ENCODE measurements at places on chromosomes 13 and 19.

DNA sequence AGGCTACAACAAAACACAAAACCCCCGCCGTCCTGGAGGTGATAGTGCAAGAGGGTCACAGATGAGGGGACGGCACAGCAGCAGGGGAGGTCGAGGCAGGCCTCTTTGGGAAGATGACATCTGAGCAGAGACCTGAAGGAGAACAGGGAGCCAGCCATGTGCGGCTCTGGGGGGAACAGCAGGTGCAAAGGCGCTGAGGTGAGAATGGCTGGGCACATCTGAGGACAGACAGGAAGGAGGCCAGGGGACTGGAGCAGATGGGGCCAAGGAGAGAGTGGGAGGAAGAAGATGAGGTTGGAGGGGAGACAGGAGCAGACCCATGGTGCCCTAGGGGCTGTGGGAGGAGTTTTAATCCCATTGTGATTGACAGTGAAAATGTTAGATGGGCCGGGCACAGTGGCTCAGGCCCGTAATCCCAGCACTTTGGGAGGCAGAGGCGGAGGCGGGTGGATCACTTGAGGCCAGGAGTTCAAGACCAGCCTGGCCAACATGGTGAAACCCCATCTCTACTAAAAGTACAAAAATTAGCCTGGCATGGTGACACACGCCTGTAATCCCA lies 1.8 kb upstream of the CKM start:
- peaks cover 30% of the 10 kb centered on the region for H3K27me3 ChIP-seq
- H3K4me1 ChIP-seq: no peaks in the 10 kb centered on the region
- H3K4me3 ChIP-seq: no peak overlapping the region

GRCh38 chr13:74171641-74172040 lies 37.4 kb upstream of the KLF12 start:
- no peaks in the 10 kb centered on the region for H3K36me3 ChIP-seq
- no peak overlapping the region for H3K4me3 ChIP-seq
- DNase-seq: no peak
- H3K4me1 ChIP-seq: no peaks in the 10 kb centered on the region
- H3K27ac ChIP-seq: no peak overlapping the region

DNA sequence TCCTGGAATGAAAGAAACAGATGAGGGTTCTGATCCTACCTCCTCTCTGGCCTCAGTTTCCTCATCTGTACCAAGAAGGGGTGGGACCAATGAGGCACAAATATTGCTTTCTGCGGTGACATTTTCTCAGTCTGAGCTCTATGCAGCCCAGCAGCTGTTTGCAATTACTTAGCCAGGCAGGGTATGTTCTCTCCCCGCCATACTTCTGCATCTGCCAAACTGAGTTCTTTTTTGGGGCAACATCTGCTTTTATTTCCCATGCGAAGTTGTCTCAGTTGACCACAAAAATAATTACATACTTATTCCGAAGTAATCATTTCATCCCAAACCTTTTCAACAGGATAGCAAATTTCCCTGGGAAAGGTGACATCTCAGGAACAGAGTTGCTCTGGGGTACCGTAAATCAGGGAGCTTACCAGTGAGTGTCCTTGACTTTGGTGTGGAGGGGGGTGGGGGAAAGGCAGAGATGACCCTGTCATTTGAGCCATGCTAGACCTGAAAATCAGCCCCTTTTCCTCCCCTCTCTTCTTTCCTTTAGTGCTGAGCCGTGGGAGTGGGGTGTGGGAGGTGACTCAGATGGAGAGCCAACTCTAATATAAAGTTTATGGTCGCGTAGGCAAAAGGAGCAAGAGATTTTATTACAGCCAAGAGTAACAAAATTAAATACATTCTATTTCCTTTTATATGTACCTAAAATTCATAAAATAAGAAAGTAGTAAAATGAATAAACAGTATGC lies 165.7 kb upstream of the KL start:
- no peaks in the 10 kb centered on the region for H3K36me3 ChIP-seq
- no peaks in the 10 kb centered on the region for H3K27me3 ChIP-seq
- H3K27ac ChIP-seq: no peak overlapping the region
- no peak for DNase-seq
- H3K4me1 ChIP-seq: no peaks in the 10 kb centered on the region
- no peak overlapping the region for H3K4me3 ChIP-seq

DNA sequence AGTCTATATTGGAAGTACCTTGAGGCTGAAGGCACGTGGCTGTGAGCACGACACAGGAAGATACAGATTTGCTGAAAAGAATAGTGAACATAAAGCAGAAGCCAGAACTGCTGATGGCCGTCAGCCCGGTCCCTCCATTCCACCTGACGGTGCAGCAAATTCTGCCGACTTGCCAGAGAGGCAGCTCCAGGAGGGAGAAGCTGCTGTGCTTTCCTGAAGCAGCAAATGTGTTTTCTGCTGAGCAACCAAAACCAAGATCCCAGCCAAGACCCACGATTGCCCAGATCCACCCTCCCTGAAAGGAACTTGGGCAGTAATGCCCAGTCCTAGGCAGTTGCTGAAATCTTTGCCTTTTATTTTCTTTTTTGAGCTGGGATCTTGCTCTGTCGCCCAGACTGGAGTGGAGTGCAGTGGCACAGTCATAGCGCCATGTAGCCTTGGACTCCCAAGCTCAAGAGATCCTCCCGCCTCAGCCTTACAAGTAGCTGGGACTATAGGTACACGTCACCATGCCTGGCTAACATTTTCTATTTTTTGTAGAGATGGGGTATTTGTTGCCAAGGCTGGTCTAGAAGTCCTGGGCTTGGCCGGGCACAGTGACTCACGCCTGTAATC lies 7.0 kb upstream of the RCN3 start:
- peaks cover 74% of the 10 kb centered on the region for H3K27me3 ChIP-seq
- DNase-seq: no peak
- no peaks in the 10 kb centered on the region for H3K36me3 ChIP-seq
- no peak overlapping the region for H3K4me3 ChIP-seq

- no peak overlapping the region for H3K4me3 ChIP-seq
- H3K36me3 ChIP-seq: no peaks in the 10 kb centered on the region
- no peaks in the 10 kb centered on the region for H3K4me1 ChIP-seq
- no peak for DNase-seq
- no peak overlapping the region for H3K27ac ChIP-seq
These were observed 312.7 kb downstream of the ATP8A2 start for GRCh38 chr13:25684491-25684890.

DNA sequence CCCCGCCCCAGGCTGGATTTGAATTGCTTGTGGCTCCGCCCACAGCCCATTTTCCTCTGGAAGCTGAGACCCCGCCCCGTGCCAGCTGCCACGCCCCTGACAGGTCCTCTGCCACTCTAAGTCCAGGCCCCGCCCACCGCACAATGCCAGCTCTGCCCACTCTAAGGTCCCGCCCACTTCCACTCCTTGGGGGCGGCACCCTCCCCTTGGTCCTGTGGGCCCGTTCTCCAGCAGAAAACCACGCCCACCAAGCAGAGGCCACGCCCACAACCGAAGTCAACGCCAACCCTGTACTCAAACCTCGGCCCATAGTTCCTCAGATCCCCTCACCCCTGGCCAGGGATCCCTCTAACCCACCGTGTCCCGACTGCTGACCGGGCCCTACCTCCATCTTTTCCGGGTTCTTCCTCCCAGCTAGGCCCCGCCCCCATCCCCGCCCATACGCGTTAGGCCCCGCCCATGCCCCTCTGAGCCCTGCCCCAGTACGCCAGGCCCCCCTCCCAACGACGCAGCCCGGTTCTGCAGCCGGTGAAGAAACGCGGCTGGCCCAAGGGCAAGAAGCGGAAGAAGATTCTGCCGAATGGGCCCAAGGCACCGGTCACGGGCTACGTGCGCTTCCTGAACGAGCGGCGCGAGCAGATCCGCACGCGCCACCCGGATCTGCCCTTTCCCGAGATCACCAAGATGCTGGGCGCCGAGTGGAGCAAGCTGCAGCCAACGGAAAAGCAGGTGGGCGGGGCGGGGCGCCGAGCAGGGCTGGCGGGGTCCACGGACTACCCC lies 1.3 kb downstream of the HMG20B start:
- H3K36me3 ChIP-seq: no peaks in the 10 kb centered on the region
- H3K27me3 ChIP-seq: peaks cover 2% of the 10 kb centered on the region
- DNase-seq: peak; percentile 98

DNA sequence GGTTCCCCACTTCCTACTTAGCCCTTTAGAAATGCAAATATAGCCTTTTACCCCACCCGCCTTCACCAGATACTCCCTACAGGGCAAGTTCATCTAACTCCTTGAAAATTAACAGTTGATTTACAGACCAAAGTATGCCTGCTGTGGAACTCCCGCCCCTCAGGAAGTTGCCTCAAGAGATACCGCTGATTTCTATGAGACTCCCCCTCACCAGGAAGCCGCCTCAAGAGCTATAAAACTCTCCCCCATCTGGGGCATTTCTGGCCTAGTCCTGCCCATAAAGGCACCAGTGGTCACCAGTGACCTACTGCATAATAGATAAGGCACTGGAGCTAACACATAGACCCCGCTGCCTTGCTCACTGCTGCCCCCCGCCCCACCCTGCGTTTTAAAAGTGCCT lies 201.7 kb upstream of the UBL3 start:
- no peak overlapping the region for H3K27ac ChIP-seq
- no peak for DNase-seq
- no peaks in the 10 kb centered on the region for H3K36me3 ChIP-seq
- H3K4me3 ChIP-seq: no peak overlapping the region
- H3K27me3 ChIP-seq: no peaks in the 10 kb centered on the region
- H3K4me1 ChIP-seq: peaks cover 7% of the 10 kb centered on the region

- peaks cover 16% of the 10 kb centered on the region for H3K4me1 ChIP-seq
- no peak overlapping the region for H3K4me3 ChIP-seq
- no peaks in the 10 kb centered on the region for H3K27me3 ChIP-seq
- no peak for DNase-seq
These were observed 9.7 kb downstream of the RNASEH2B start for GRCh38 chr13:50919277-50919676.

GRCh38 chr13:96191367-96191766 lies 101.5 kb downstream of the HS6ST3 start:
- H3K27me3 ChIP-seq: no peaks in the 10 kb centered on the region
- no peaks in the 10 kb centered on the region for H3K4me1 ChIP-seq
- H3K27ac ChIP-seq: no peak overlapping the region
- no peaks in the 10 kb centered on the region for H3K36me3 ChIP-seq
- H3K4me3 ChIP-seq: no peak overlapping the region

- H3K27ac ChIP-seq: no peak overlapping the region
- H3K36me3 ChIP-seq: no peaks in the 10 kb centered on the region
- H3K4me3 ChIP-seq: no peak overlapping the region
- no peaks in the 10 kb centered on the region for H3K27me3 ChIP-seq
These were observed 8.9 kb downstream of the ZNF93 start for GRCh38 chr19:19909654-19910053.

GRCh38 chr19:4326837-4327251 lies 11.8 kb downstream of the STAP2 start:
- H3K4me3 ChIP-seq: no peak overlapping the region
- H3K4me1 ChIP-seq: 0 out of 2 replicates have a peak, but pooled peaks cover 3% of the 10 kb centered on the region
- DNase-seq: no peak
- H3K27me3 ChIP-seq: peaks cover 23% of the 10 kb centered on the region
- no peak overlapping the region for H3K27ac ChIP-seq

DNA sequence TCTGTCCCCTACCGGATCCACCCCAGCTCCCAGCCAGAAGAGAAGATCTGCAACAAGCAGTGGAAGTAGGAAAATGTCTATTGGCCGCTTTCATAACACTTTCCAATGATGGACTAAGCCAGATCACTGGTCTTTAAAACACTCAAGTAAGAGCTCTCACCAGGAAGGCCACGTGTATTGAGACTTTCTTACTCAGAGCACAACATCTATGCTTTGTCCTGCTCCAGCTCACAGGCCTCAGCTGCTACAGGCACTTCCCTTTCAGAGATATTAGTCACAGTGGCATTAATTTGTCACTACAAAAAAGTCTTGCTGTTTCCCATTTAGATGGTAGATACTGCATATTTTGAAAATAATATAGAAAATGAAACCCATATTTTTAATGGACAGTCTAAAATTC lies 164.2 kb downstream of the ABCC4 start:
- H3K4me1 ChIP-seq: no peaks in the 10 kb centered on the region
- no peak overlapping the region for H3K4me3 ChIP-seq
- no peaks in the 10 kb centered on the region for H3K27me3 ChIP-seq
- no peak overlapping the region for H3K27ac ChIP-seq
- H3K36me3 ChIP-seq: no peaks in the 10 kb centered on the region

- no peaks in the 10 kb centered on the region for H3K27me3 ChIP-seq
- H3K36me3 ChIP-seq: no peaks in the 10 kb centered on the region
- no peak overlapping the region for H3K4me3 ChIP-seq
These were observed 242.1 kb downstream of the FGF9 start for GRCh38 chr13:21913010-21913409.

DNA sequence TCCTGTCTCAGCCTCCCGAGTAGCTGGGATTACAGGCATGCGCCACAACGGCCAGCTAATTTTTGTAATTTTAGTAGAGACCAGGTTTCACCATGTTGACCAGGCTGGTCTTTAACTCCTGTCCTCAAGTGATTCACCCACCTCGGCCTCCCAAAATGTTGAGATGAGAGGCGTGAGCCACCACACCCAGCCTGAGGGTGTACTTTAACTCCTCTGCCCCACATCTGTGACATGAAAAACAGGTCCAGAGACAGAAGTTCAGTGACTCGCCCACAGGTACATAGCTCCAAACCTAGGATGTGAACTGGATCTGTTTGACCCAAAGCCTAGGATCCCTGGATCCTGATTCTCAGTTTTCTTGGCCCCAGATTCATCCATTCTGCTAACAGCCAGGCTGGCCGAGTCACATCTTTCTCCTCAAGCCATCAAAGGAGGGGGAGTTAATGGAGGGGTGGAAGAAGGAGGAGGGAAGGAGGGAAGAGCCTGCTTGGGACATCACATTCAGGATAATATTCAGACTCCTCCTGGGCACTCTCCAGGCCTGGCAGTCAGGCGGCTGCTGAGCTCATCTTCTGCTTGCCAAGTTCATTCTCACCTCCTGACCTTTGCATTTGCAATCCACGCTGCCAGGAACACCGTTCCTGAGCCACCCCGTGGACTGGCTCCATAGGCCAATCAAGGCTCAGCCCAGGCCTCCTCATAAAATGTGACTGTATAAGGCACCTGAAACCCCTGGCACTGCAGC lies 3.1 kb downstream of the SPC24 start:
- H3K36me3 ChIP-seq: no peaks in the 10 kb centered on the region
- DNase-seq: no peak
- no peaks in the 10 kb centered on the region for H3K27me3 ChIP-seq
- H3K27ac ChIP-seq: no peak overlapping the region
- H3K4me1 ChIP-seq: peaks cover 10% of the 10 kb centered on the region
- no peak overlapping the region for H3K4me3 ChIP-seq

DNA sequence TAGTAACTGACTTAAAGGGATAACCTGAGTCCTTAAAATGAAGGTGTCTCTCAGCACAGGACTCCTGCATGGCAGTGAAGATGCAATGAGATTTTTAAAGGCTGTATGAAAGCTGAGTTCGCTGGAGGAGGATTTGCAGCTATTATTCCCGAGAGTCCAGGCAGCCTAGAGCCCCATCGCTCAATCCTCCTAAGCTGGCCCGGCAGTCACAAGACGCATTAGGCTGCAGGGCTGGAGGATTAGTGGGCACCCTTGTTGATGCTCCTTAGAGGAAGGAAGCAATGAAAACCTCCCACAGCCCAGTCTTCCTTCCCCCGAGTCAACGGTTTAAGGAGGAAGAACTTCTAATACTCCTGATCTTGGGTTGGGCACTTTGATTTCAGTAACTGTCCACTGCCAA lies 239.5 kb downstream of the EFNB2 start:
- H3K4me1 ChIP-seq: no peaks in the 10 kb centered on the region
- no peak overlapping the region for H3K4me3 ChIP-seq
- no peak overlapping the region for H3K27ac ChIP-seq
- no peaks in the 10 kb centered on the region for H3K36me3 ChIP-seq
- DNase-seq: no peak
